ENCODE measurements at places on chromosomes 4 and X. TPM values are rescaled to one million over a fixed set of nuclear protein-coding genes. Genes with fewer than 3 reads are reported as not detected.
A peak's percentile ranks its signal among the peaks of the same experiment; 100 is the strongest.

The MYOZ2 gene
- 0.45 TPM for polyA plus RNA-seq

DNA sequence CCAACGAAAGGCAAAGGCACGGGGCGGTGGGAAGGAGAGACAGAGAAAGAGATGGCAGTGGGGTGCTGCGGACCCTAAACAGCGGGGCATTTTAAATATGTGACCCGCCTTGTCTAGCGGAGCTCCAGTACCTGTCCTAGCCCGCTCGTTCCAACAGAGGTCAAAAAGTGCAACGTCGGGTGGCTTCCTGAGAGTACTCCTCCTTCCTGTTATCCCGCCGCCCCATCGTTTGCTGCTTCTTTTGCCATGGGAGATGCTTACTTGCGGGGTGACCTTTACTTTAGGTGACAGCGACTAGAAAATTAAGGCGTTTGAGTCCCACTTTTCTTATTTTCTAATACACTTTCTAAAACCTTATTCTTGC is 735 bp downstream of the NRK start:
- DNase-seq, result no peak

The RAB9B gene
- 3.2 TPM for polyA plus RNA-seq

DNA sequence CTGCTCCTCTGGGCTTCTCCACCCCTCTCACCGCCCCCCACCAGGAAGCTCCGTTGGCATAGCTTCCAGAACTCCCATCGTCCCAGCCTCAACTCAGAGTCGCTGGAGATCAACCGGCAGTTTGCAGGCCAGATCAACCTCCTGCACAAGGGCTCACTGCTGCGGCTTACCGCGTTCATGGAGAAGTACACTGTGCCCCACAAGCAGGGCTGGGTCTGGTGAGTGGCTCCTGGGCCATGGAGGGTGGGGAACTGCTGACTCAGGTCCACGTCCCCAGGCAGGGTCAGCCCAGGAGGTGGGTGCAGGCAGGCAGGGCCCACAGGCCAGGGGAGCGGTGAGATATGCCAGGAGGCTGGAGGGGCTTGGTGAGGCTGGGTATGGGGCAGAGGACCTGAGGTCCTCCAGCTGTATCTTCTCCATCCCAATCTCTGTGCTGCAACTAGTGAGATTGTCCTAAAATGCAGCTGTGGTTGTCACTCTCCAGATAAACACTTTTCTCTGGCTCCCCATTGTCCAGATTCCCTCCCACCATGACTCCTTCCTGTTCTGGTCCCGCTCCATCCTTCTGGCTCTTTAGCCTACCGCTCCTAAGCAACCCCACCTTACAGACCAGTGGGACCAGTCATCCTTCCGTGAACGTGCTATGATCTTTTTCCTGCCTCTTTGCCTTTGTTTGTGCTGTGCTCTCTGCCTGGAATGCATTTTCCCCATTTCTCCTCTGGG is 71.9 kb downstream of the STARD8 start:
- no peak for DNase-seq

DNA sequence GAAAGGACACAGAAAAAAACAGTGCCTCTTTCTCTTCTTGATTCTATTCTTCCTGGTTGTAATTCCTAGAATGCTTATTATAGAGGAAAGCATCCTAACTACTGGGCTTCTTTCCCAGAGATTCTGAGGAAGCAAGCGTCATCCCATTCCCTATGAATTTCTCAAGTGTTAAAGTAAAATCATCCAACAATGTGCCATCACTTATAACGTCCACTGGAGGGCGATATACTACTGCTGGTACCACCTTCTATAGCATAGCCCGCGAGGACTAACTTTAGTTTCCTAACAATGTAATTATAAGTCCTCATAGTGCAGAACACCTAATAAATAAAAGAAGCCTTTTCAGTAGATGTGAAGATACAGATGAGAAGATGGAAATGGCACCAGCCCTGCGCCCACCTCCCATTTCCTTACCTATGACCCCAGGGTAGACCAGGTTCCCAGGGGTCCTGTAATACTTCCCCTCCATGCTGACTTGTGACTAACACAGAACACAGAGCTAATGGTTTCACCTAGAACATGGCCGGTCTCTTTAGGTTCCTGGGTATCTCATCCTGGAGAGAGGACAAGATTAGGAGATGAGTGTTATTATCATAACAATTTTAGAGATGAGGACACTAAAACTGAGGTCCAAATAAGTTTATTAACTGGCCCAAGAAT is 4.2 kb downstream of the CENPVL3 start:
- DNase-seq, result peak; percentile 14

DNA sequence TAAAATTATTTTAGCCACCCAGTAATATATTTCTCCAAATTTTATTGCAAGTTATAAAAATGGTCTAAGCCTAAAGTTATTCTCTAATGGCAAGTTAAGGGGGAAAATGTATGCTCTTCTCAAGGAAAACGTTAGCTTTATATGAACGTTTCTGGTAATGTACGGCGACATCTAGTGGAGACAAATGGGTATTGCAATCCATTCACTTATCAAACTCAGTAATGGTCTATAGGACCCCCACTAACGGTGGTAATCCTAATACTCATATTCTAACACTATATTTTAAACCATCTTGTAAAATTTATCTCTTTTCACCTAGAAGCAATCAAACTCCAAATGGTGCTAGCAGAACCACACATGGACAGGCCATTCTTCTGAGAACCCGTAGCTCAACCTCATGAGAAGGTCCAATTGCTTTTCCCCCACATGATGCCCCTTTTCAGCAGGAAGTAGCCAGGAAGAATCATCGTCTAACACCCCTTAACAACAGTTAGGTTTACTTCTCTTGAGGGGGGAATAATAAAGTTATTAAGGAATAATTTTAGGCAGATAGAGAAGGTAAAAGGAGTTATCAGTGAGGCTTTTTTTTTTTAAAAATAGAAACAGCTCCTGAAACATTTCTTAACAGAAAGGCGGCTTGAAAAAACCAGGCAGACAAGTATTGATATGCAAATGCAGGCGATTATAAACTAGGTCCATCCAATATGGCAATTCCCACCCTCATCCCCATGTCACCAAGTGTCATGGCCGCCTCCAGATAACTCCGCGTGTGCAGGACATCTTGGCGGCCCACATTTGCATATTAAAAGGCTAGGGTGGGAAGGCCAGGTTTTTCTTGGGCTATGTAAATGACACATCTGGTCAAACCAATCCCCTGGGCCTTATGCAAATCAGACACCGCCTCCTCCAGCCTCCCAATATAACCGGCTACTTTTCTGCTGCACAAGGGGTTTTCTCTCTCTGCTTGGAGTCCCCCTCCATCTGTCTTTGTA is 35.0 kb downstream of the NUDT11 start:
- DNase-seq, result peak; percentile 32

- DNase-seq, result no peak
These were observed 55.2 kb downstream of the NEK1 start for GRCh38 chr4:169557061-169557636.

The CCKAR gene
- 0.10 TPM for polyA plus RNA-seq

The UGT2B11 gene
- 0.71 TPM for polyA plus RNA-seq

- DNase-seq, result no peak
These were observed 10.0 kb downstream of the CLCN4 start for GRCh38 chrX:10166731-10167151.

DNA sequence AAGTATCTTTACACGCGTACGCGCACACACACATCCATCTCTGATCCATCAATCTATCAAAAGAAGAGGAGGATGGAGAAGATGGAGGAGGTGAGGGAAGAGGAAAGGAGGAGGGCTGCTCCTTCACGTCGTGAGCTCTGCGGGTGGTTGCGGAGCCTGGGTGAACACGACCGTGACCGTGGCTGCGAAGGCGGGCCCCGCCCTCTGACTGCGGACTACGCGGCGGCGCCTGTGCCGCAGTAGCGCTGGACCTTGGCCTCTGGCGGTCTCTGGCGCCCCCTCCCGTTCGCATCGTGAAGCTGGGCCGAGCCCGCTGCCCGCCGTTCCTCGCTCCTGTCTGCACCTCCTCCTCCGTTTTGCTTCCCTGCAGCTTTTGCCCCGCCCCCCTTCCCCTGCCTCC is 37.7 kb upstream of the ARAF start:
- DNase-seq, result peak; percentile 71

GRCh38 chr4:19346636-19347035 is 905.1 kb upstream of the SLIT2 start:
- no peak for DNase-seq

- DNase-seq, result no peak
These were observed 95.9 kb upstream of the STX18 start for GRCh38 chr4:4637710-4638109.

DNA sequence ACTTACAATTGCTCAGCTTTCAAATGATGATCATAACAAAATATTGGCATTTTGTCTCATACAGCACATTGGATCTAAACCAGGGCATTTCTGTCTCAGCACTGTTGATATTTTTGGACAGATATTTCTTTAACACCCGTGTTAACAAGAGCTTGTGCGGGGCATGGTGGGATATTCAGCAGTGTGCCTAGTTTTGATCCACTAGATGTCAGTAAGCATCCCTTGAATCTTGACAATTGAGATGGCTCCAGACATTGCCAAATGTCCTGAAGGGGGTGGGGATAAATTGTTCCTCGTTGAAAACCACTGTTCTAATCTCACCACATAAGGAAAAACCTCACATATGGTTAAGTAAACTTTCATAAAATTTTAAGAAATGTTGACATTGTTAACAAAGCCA is 806.3 kb downstream of the STIM2 start:
- no peak for DNase-seq

DNA sequence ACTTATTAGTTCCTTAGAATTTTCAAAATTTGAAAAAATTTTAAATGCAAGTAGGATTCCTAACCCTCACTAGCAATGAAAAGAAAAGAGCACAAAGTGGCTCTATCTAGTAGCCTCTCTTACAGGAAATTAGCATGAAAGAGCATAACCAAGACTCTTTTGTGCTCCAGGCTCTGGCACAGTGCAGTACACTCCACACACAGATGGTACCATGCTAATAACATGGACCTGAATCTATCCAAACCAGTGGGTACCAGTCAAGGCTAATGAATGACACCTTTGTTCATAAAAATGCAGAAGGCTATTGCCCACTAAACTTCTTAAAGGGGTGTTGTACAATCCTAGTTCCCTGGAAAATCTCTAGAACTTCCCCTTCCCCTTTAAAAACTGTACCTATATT is 119.0 kb downstream of the MANBA start:
- DNase-seq, result no peak

DNA sequence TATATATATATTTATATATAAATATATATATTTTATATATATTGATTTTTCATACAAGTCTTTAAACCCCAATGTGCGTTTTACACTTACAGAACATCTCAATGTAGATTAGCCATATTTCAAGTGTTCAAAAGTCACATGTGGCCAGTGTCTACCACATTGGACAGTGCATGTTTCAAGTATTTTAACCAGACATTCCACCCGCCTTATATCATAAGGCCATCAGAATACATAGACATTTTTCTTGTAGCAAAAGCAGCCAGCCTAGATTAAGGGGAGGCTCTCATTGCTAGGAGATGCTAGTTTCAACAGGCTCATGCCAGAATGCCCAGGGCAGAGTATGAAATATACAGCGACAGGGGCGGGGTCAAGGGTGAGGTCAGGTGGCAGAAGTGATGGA is 202.0 kb downstream of the NR3C2 start:
- DNase-seq, result no peak

DNA sequence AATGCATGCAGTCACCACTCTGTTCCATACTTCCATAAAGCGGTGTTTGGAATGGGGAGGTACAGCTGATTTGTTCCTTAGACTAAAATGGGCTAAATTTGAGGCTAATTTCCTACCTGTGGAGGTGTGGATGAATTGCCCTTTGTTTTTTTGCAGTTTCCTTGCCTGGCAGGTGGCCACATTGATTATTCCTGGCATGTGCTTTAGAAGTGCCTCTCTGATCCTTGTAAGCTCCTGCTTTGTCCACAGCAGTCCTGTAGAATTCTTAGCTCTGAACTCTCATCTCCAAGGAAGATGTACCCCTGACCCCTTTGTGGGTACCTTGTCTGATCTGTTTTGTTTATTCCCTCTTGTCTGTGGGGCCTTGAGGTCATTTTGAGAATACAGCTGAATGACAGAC is 136.8 kb downstream of the ADGRL3 start:
- DNase-seq, result no peak

DNA sequence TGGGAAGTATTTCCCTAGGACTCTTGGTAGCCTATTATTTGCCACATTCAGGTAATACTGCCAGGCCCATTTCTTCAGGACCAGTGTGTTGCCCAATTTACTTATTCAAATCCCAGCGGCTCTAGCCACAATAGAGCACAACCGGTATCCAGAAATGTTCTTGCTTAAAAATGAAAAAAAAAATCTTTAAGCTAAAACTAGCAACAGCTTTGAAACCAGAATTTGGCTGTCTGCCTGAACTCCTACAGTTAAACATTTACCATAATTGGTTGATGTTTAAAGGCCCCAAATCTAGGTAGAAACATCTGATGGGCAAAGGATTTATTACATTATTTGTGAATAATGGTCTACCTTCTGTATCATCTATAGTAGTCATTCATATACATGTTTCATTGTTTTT is 930 bp upstream of the SLITRK4 start:
- peak; percentile 6 for DNase-seq

- DNase-seq, result no peak
These were observed 43.7 kb downstream of the SLC10A7 start for GRCh38 chr4:146478009-146478408.

- no peak for DNase-seq
These were observed 160.8 kb downstream of the DKK2 start for GRCh38 chr4:106875340-106875739.

The GEMIN8 gene
- 37.3 TPM for polyA plus RNA-seq

The SULT1B1 gene
- 0.73 TPM for polyA plus RNA-seq

The DRD5 gene
- 0.83 TPM for polyA plus RNA-seq

DNA sequence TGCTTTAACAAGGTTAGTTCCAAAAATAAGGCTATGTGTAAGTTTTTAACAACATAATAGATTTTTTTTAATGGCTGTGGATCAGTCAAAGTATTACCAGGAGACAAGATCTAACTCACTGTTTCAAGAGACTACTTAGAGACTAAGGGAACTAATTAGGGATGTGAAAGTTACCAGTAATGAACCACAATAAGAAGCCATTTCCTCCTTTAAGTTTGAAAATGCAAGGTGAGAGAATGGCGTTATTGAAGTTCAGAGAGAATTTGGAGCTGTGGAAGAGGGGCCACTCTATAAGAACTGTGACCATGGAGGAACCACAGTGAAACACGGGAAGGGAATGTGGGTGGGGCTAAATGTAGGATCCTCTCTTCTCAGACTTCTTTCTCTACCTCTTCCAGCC is 624.2 kb downstream of the GLUD2 start:
- DNase-seq, result no peak

DNA sequence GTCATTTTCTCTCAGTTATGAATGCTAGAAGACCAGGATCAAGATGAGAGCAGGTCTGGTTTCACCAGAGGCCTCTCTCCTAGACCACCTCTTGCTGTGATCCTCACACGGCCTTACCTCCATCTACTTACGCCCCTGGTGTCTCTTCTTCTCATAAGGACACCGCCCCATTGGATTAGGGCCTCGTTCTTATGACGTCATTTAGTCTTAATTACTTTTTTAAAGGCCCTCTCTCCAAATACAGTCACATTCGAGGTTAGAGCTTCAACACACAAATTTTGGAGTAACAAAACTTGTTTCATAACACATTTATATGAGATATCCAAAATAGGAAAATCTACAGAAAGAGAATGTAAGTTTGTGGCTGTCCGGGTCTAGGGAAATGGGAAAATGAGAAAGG is 391.0 kb upstream of the PITX2 start:
- no peak for DNase-seq

- DNase-seq, result no peak
These were observed 8.9 kb downstream of the TCEANC start for GRCh38 chrX:13661735-13662288.
